ENCODE measurements at places on chromosomes 13 and 19.

- no peak for DNase-seq
Measured at GRCh38 chr13:98022210-98022609, 68.7 kb downstream of the IPO5 start.

DNA sequence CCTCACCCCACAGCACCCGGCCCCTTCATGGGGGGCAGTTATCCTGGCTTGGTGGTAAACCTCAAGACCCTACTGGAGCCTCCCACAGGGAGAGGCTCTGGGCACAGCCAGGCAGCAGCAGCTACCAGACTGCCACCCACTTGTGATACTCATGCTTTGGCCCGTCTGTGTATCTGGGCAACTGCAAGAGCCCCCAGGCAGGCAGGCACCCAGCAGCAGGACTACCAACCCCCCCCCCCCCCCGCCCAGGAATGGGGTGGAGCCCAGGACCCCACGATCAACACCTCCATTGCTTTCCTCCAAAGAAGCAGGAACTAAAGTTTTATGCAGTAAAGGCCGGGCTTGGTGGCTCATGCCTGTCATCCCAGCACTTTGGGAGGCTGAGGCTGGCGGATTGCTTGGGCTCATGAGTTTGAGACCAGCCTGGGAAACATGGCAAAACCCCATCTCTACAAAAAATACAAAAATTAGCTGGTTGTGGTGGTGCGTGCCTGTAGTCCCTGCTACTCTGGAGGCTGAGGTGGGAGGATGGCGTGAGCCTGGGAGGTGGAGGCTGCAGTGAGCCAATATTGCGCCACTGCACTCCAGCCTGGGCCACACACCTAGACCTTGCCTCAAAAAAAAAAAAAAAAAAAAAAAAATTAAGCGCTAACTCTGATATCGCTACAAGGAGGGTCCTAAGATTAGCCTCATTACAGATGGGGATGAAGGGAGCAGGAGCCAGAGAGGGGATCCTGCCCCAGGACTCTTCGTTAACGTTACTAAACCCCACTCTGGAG lies 1.1 kb upstream of the LYL1 start:
- no peak for DNase-seq

DNA sequence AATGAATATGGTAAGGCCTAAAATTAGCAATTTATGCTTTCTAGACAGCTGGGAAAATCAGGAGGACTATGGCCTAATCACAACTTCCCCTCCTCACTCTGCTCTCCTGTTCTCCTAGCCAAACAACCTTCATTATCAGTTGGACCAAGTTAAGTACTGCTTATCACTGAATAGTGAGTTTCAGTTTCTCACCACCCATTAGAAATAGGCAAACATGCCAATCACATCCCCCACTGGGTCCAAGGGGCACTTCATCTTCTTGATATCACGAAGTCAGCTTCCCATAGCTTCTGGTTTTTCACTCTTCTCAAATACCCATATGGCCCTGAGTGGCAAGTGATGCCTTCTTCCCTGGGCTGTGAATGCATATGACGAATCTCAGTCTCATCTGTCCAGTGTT lies 689.6 kb downstream of the SLITRK5 start:
- DNase-seq, result no peak

DNA sequence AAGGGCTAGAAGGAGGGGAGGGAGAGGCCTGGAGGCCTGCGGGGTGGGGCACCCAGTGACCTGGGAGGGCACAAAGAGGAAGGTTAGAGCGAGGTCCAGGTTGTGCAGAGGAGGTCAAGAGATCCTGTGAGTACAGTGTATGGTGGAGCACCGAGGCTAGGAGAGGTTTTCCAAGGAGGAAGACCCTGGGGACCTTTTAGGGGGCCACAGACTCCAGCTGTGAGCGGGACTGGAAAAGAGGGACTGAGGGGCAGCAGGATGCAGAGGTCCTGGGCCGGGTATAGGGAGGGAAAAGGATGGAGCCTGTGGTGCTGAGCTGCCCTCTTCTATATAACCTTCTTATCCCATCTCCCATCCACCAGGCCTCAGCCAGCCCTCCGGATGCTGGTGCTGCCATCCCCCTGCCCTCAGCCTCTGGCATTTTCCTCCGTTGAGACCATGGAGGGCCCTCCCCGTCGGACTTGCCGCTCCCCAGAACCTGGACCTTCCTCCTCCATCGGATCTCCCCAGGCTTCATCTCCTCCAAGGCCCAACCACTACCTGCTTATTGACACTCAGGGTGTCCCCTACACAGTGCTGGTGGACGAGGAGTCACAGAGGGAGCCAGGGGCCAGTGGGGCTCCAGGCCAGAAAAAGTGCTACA lies 863 bp downstream of the ZNF581 start:
- no peak for DNase-seq

GRCh38 chr13:36950920-36951319 lies 30.9 kb upstream of the SMAD9 start:
- no peak for DNase-seq

DNA sequence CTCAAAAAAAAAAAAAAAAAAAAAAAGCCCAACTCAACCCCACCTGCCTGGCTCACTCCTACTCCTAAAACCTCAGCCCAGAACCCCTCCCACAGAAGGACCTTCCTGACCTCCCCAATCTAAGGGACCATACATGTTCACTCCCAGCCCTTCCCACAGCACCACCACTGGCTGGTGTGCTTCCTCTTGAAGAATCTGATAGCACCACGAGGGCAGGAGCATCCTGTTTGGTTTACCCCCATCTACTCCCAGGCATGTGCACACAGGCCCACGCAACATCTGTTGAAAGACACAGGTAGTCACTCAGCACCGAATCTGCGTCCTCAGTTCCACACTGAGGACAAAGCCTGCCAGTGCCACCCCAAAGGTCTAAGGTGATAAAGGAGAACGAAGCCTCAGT lies 8.2 kb downstream of the LATS2 start:
- DNase-seq, result no peak

DNA sequence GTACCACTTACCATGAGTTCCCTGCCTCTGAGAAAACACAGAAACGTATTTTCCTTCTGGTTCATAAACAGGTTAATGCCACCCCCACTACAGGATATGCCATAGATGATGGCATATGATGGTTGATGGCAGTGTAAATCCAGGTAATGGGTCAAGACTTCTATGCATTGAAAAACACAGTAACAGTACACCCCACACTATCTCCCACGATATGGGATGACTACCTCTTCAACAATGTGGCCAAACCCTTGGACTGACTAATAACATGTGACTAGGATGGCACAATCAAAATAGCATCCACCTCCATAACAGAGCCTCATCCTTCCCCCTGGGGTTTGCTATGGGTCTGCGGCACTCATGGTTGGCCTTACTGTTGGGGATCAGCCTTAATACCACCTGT lies 22.0 kb downstream of the ZNF235 start:
- DNase-seq, result no peak

DNA sequence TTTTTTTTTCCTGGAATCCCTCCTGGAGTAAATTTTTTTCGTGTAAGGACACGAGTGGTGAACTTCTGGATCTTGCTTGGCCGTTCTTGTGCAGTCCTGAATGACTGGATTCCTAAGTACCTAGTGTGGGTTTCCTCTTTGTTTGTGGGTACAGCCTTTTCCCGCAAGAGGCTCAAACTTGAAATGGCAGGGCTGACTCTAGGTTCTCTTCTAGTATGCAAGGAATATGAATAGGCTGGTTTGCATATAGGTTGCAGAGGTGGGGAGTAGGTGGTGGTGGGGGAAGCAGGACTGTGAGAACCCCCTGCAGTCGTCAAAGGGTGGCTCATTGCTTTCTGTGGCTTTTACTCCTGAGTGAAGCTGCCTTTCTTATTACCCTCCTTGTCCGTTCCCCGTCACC lies 13.6 kb downstream of the UBAC2 start:
- peak; percentile 57 for DNase-seq

GRCh38 chr19:42420055-42420544 lies 7.1 kb downstream of the LIPE start:
- DNase-seq, result peak; percentile 87

GRCh38 chr19:16930753-16931152 lies 42.0 kb downstream of the F2RL3 start:
- no peak for DNase-seq

GRCh38 chr19:48613852-48614435 lies 932 bp downstream of the FAM83E start:
- DNase-seq, result no peak

- DNase-seq, result no peak
Measured at GRCh38 chr13:31116224-31116623, 45.5 kb downstream of the HSPH1 start.

DNA sequence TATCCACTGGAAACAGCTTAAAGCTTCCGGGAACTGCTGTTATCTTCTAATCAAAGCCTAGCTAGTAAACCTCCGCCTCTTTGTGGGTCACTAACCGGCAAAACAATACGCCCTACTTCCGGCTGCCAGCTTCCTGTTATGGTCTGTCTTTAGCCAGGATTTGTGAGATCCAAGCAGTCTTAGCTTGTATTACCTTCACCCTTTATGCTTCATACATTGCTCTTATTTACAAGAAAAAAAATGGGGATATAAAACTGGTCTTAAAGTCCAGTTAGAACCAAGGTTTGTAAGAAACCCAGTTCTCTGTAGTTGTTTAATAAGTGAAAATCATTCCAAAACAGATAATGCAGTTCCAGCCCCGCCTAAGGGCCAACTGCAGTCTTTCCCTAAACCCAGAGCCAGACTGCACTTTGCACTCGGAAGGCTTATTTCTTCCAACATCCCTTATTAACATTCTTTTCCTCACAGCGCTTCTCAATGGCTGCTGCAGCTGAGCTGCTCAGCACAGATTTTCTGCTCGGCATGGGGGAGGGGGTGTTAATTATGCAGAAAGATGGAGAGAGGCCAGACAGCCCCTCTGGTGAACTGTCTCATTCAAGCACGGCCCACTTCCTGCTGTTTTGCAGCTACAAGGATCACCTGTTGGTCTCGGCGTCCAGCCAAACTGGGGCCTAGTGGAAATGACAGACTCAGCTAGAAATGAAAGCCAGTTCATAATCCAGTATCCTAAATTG lies 368.4 kb downstream of the KLF12 start:
- peak; percentile 34 for DNase-seq

All from GM10248 (cell line).